Tibial nerve (tissue), 4 donors: ENCODE measurements at places on chromosomes 12 and 14.

DNA sequence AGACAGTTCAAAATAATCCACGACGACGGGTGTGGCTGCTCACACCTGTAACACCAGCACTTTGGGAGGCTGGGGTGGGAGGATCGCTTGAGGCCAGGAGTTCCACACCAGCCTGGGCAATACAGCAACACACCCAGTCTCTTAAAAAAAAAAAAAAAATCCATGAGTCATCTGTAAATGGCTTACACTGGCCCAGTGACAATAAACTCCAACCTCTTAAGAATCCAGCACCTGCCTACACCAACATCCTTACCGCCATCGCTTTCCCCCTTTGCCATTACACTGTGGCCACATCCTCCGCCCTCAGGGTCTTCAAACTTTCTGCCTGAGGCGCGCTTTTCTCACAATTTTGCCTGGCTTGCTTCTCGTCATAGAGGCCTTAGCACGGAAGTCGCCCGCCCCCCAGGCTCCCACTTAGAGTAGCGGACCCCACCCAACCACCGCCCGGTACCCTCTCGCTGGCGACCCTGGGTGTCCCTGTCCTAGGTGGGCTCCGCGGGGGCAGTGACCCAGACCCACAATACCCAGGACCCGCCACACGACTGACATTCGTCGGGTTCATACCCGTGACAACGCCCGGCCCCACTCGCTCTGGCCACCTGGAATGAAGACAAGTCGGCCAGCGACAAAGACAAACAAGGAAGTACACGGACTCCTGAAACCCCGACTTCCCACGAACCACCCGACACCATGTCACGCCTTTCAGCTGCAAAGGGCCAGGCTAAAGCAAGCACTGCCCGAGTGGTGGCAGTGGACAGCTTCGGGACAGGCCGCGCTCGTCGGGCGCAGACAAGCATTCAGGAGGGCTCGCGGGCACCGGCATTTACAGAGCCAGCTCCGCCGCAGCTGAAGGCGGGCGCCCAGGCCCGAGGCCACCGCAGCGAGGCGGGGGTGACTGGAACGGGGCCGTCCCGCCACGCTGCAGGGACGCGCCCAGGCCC, 636 bp downstream of the GOLGA3 start:
- DNase-seq, result no peak
- H3K4me3 ChIP-seq, result peak overlapping the region; percentile 88
- peaks cover 27% of the 10 kb centered on the region for H3K4me1 ChIP-seq
- H3K27ac ChIP-seq, result peak overlapping the region; percentile 54
- no peaks in the 10 kb centered on the region for H3K36me3 ChIP-seq
- no peaks in the 10 kb centered on the region for H3K27me3 ChIP-seq

- no peaks in the 10 kb centered on the region for H3K27me3 ChIP-seq
- H3K4me3 ChIP-seq, result no peak overlapping the region
- DNase-seq, result no peak
Measured at GRCh38 chr14:101789222-101789621, 27.7 kb downstream of the PPP2R5C start.

GRCh38 chr14:99758121-99758821, 34.9 kb upstream of the EML1 start:
- no peak overlapping the region for H3K4me3 ChIP-seq
- H3K27me3 ChIP-seq, result no peaks in the 10 kb centered on the region
- no peak for DNase-seq
- no peaks in the 10 kb centered on the region for H3K36me3 ChIP-seq

DNA sequence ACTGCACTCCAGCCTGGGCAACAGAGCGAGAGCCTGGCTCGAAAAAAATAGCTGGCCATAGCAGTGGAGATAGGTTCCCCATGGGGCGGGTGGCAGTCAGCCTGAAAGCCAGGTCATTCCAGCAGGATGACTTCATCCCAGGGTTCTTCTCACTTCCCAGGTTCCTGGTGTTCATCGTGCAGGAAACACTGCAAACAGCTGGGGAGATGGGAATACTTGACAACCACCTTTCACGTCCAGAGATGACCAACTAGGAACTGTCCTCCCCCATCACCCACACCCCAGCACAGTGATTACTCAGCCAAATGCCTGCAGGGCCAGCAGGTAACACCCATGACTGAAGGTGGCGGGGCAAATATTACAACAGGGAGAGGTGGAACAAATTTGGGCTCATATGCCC, 1.7 kb downstream of the VSIG10 start:
- H3K27ac ChIP-seq, result no peak overlapping the region
- no peak overlapping the region for H3K4me3 ChIP-seq
- no peaks in the 10 kb centered on the region for H3K27me3 ChIP-seq
- H3K4me1 ChIP-seq, result peaks cover 16% of the 10 kb centered on the region
- DNase-seq, result no peak
- H3K36me3 ChIP-seq, result no peaks in the 10 kb centered on the region

GRCh38 chr12:50825372-50825838, 17.3 kb upstream of the TMPRSS12 start:
- H3K27ac ChIP-seq, result peak overlapping the region; percentile 63
- no peaks in the 10 kb centered on the region for H3K27me3 ChIP-seq
- no peak for DNase-seq
- no peak overlapping the region for H3K4me3 ChIP-seq

- H3K4me1 ChIP-seq, result no peaks in the 10 kb centered on the region
- DNase-seq, result no peak
- no peak overlapping the region for H3K27ac ChIP-seq
- H3K36me3 ChIP-seq, result no peaks in the 10 kb centered on the region
- no peaks in the 10 kb centered on the region for H3K27me3 ChIP-seq
Measured at GRCh38 chr14:99546234-99546879, 57.6 kb downstream of the CCDC85C start.

- no peak for DNase-seq
- no peaks in the 10 kb centered on the region for H3K27me3 ChIP-seq
- H3K36me3 ChIP-seq, result no peaks in the 10 kb centered on the region
- no peak overlapping the region for H3K27ac ChIP-seq
Measured at GRCh38 chr14:31819281-31819680, 257.8 kb upstream of the ARHGAP5 start.

DNA sequence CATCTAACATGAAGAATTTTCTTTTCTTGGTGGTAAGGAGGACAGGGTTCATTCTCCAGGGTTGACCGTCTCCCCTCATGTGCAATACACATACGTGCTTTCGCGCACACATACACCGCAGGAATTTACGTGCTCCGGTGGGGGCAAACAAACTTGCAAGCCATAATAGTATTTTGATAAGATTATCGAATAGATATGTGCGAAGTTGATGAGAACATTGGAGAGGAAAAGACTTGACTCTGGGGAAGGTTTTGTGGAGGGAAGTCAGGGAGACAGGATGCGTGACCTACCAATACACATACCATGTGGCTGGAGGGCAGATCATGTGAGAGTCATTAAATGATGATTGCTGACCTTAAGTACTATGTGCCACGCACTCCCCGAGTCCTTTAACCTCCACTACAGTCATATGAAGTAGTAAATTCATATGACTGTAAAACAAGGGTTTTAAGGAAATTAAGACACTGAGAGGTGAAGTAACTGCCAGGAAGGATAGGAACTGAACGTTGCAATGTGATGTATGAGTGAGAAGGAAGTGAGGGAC, 921 bp downstream of the RAD51B start:
- H3K4me3 ChIP-seq, result peak overlapping the region; percentile 61
- peaks cover 22% of the 10 kb centered on the region for H3K4me1 ChIP-seq
- no peaks in the 10 kb centered on the region for H3K27me3 ChIP-seq
- peaks cover 4% of the 10 kb centered on the region for H3K36me3 ChIP-seq
- DNase-seq, result no peak
- H3K27ac ChIP-seq, result peak overlapping the region; percentile 84

GRCh38 chr12:17062267-17063036, 456.5 kb upstream of the LMO3 start:
- H3K27ac ChIP-seq, result no peak overlapping the region
- H3K4me3 ChIP-seq, result no peak overlapping the region
- no peaks in the 10 kb centered on the region for H3K27me3 ChIP-seq
- DNase-seq, result no peak

DNA sequence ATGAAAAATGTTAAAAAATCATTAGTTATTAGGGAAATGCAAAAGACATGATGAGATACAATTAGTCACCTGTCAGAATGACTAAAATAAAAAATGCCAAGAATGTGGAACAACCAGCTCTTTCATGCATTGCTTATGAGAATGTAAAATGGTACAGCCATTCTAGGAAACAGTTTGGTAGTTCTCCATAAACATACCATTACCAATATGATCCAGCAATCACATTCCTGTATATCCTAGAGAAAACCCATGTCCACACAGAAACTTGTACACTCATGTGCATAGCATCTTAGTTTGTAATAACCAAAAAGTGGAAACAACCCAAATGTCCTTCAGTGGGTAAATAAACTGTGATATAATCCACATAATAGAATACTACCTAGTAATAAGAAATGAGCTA, 245.7 kb downstream of the FUT8 start:
- H3K4me1 ChIP-seq, result no peaks in the 10 kb centered on the region
- no peaks in the 10 kb centered on the region for H3K36me3 ChIP-seq
- no peak overlapping the region for H3K27ac ChIP-seq
- no peak overlapping the region for H3K4me3 ChIP-seq
- no peaks in the 10 kb centered on the region for H3K27me3 ChIP-seq

DNA sequence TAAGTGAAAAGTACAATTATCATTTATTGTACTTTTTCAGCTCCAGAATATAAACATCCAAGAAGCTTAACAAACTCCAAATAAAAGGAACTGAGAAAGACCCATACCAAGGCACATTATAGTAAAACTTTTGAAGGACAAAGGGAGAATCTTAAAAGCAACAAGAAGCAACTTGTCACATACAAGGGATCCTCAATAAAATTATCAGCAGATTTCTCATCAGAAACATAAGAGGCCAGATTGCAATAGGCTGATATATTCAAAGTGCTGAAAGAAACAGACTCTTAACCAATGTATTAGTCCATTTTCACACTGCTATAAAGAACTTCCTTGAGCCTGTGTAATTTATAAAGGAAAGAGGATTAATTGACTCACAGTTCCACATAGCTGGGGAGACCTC, 48.3 kb downstream of the TTC7B start:
- H3K27me3 ChIP-seq, result no peaks in the 10 kb centered on the region
- no peak overlapping the region for H3K4me3 ChIP-seq
- no peaks in the 10 kb centered on the region for H3K4me1 ChIP-seq
- DNase-seq, result no peak
- H3K36me3 ChIP-seq, result peaks cover 80% of the 10 kb centered on the region

GRCh38 chr12:92624236-92624635, 78.6 kb upstream of the PLEKHG7 start:
- no peak for DNase-seq
- H3K4me3 ChIP-seq, result no peak overlapping the region
- H3K4me1 ChIP-seq, result no peaks in the 10 kb centered on the region
- H3K27me3 ChIP-seq, result no peaks in the 10 kb centered on the region

- H3K36me3 ChIP-seq, result no peaks in the 10 kb centered on the region
- H3K27ac ChIP-seq, result no peak overlapping the region
- no peaks in the 10 kb centered on the region for H3K4me1 ChIP-seq
- no peak overlapping the region for H3K4me3 ChIP-seq
- DNase-seq, result no peak
Measured at GRCh38 chr12:77299001-77299400, 233.6 kb upstream of the E2F7 start.

DNA sequence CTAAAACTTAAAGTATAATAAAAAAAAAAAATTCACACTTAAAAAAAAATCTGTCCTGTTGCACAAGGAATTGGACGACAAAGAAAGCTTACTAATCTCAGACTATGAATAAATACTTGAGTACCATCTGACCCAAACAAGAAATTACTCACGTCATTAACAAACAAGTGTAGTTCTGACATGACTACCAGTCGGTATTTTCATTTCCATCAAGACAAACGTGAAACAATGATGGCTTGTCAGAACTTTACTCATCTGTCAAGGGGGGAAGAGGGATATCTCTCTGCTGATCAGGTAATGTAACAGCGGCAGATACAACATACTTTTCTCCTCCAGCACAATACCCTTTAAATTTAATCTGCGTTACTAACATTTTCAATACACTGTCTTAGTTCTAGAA, 78.3 kb downstream of the CDK17 start:
- H3K36me3 ChIP-seq, result no peaks in the 10 kb centered on the region
- H3K27ac ChIP-seq, result no peak overlapping the region
- no peaks in the 10 kb centered on the region for H3K27me3 ChIP-seq
- H3K4me1 ChIP-seq, result peaks cover 6% of the 10 kb centered on the region

- no peak overlapping the region for H3K4me3 ChIP-seq
- peaks cover 6% of the 10 kb centered on the region for H3K36me3 ChIP-seq
- H3K27ac ChIP-seq, result no peak overlapping the region
- peaks cover 3% of the 10 kb centered on the region for H3K4me1 ChIP-seq
Measured at GRCh38 chr12:51819736-51820525, 28.6 kb downstream of the FIGNL2 start.

GRCh38 chr12:105384916-105385535, 54.5 kb downstream of the C12orf75 start:
- no peaks in the 10 kb centered on the region for H3K27me3 ChIP-seq
- no peak overlapping the region for H3K4me3 ChIP-seq
- no peaks in the 10 kb centered on the region for H3K36me3 ChIP-seq
- no peaks in the 10 kb centered on the region for H3K4me1 ChIP-seq
- no peak overlapping the region for H3K27ac ChIP-seq

- DNase-seq, result no peak
- H3K27ac ChIP-seq, result no peak overlapping the region
- peaks cover 7% of the 10 kb centered on the region for H3K36me3 ChIP-seq
- H3K4me1 ChIP-seq, result peaks cover 7% of the 10 kb centered on the region
- H3K27me3 ChIP-seq, result no peaks in the 10 kb centered on the region
Measured at GRCh38 chr12:48414021-48414420, 58.3 kb upstream of the ANP32D start.

GRCh38 chr14:56796259-56796658, 14.0 kb downstream of the OTX2 start:
- H3K27me3 ChIP-seq, result peaks cover 96% of the 10 kb centered on the region
- H3K27ac ChIP-seq, result no peak overlapping the region
- no peak overlapping the region for H3K4me3 ChIP-seq
- H3K4me1 ChIP-seq, result peaks cover 20% of the 10 kb centered on the region
- no peaks in the 10 kb centered on the region for H3K36me3 ChIP-seq
- DNase-seq, result no peak

DNA sequence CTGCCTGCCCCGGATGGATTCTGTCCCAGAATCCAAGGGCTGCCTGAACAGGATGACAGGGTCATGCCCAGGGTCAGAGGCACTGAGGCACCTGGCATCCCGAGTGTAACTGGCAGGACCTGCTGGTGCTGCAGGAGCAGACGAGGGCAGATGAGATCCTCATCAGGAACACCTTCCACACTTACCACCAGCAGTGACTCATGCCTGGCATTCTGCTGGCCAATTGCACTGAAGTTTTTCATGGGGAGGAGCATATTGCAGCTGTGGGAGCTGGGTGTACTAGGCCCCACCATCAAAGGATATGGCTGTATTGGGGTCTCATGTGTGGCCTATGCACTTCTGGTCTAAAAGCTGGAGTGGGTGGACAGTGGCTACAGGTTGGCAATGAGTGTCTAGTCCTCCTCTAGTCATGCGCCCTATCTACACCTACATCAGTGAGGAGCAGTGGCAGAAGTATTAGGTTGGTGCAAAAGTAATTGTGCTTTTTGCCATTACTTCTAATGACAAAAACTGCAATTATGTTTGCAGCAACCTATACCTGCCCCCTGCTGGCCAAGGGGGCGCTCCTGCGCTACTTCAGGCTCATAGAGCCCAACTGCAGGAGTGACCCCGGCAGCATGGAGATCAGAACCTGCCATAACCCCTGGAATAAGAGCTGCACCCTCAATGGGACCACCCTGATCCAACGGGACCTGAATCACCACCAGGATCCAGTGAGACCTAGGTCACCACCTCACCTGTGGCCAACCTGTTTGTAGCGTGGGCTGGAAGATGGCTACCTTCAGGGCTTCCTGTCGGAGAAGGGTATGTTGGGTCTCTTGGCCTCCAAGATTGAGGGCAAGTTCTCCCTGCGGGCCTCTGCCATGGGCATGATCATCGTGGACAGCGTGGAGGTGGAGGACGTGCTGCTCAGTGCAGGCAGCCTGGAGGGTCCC, 8.0 kb upstream of the C12orf42 start:
- DNase-seq, result no peak
- no peaks in the 10 kb centered on the region for H3K36me3 ChIP-seq
- no peak overlapping the region for H3K4me3 ChIP-seq
- no peak overlapping the region for H3K27ac ChIP-seq
